ENCODE measurements at places on chromosomes 1 and 21.

GRCh38 chr1:210003501-210003900 is 65.5 kb downstream of the SYT14 start:
- DNase-seq = no peak

DNA sequence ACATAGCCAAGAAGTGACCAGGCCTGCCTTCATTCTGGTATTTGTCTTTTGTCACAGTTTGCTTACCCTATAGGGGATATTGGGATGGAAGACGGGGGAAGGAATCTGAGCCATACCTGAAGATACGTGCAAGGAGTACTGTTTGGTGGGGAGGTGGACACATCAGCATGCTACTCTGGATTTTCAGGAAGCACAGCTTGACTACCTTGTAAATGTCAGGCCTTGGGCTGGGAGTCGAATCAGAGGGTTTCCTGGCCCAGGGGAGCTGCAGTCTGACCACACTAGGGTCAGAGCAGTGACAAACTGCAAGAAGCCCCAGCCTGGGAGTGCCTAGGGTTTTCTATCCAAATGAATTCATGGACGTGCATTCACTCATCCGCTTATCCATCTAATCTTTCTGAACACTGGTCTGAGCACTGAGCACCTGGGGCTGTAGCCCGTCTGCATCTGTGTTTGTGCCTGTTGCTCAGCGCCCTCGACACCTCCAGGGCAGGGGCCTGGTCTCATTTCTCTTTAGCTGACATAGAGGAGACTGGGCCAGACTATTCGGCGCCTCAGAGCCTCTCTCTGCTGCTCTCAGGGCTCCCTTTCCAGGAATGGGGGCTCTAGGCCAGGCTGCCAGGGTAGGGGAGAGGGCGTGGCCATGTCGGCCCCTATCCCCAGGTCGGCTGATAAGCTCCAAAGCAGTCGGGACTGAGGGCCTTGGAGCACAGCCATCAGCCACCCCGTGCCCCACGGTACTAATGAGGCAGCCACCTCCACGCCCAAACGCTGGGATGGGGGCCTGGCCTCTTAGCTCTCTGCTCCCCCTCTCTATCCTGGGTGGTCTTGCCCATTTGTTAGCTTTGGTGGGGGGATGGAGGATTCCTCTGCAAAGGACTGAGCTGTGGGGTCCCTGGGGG is 47.0 kb upstream of the SLC2A1 start:
- DNase-seq = no peak

DNA sequence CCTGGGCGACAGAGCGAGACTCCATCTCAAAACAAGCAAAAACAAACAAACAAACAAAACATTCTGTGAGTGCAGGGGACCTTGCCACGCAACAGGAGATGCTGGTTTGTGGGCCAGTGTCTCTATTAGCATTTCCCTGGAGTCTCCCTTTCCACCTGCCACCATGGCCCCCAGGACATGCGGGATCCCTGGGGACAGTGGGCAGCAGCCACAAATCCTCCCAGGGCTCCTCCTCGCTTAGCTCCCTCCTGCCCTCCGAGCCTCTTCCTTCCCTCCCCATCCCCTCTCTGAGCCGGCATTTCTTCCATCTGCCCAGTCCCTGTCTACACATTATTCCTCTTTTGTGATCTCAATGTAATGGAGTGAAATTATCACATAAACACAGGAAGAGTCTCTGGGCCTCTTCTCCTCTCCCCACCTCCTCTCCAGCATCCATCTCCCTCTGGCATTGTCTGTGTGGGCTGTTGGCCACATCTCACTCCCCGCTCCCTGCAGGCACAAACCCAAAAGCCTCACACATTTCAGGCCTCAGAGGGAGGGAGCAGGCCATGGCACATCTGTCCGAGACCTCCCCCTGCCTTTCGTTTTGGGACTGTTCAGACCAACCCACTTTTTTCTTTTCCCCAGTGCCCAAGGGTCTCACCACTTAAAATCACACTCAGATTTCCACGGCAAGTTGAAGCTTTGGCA is 144.3 kb downstream of the MIS18A start:
- DNase-seq = no peak

GRCh38 chr1:233085566-233085965 is 135.2 kb downstream of the NTPCR start:
- DNase-seq = no peak

GRCh38 chr1:93565496-93566206 is 116.0 kb downstream of the BCAR3 start:
- DNase-seq = peak; percentile 46

DNA sequence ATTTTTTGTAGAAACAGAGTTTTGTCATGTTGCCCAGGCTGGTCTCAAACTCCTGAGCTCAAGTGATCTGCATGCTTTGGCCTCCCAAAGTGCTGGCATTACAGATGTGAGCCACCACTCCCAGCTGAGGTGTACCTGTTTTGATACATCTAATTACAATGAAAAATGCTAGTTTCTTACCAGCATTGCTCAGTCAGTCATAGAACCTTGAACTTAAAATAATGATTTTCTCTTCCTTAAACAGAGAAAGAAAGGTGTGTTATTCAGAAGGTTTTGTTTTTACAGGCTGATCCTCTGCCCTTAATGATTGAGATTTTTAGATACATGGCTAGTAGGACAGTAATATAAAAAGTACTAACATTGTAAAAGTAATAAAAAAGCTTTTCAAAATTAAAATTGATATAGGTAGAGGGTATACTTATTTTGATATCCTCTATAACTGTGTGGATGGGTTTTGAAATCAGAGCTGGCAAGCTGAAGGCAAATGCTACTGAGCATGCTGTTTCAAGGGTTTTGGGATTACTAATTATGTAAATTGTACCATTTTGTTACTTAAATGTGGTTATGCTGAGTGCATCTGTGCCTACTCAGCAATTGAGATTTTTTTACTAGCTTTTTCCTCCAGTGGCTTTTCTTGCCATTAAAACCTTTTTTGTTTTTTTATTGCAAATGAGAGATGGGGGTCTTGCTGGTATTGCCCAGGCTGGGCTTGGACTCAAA is 16.1 kb downstream of the PRRC2C start:
- DNase-seq = no peak

- peak; percentile 89 for DNase-seq
Measured at GRCh38 chr1:221723018-221723847, 18.7 kb downstream of the DUSP10 start.

DNA sequence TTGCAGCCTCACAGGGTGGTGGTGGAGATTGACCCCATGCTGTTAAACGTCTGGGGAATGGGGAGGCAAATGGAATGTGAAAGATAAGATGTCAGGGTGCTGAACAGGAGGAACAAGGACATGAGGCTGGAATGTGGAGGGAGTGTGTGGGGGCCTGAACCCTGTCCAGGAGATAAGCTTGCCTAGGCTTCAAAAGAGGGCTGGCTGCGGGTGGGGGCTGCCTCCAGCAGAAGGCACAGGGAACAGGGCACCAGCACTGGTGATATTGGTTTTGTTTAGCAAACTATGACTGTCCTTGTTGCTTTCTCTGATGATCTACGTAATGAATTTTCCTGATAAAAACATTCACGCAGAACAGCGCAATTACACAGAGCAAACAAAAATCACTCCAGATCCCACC is 52.4 kb upstream of the LRP8 start:
- no peak for DNase-seq

- DNase-seq = no peak
Measured at GRCh38 chr1:165612062-165612461, 19.0 kb upstream of the MGST3 start.

- no peak for DNase-seq
Measured at GRCh38 chr1:22410928-22411495, 40.6 kb upstream of the ZBTB40 start.

- DNase-seq = no peak
Measured at GRCh38 chr21:38777015-38777414, 28.7 kb upstream of the ETS2 start.

DNA sequence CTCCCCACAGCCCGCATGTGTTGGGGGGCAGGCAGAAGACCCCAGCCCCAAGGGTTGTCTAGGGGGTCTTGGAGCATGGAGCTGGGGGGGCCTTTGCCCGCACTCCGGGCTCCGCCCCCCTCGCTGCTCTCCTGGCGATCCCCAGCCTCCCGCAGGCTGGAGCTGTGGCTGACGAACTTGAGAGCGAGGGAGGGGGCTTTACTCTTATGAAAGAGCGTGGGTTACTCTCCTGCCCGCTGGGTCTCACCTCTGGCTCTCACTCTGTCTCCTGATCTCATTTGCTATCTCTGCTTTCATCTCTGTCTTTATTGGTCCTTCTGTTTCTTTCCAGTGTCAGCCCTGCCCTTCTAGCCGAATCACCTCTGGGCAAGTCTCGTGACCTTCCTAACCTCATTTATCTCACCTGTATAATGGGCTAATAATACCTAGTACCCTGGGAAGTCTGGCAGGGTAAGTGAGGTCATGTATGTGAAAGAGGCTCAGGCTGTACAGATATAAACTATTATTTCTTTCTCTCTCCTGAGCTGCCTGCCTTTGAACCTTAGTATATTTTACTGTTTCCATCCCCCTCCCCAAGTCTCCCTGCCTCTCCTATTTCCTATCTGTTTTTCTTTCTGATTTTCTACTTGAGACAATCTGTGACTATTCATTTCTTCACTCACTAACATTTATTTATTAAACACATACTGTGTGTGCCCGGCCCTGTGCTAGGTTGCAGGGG is 731 bp downstream of the EFNA4 start:
- DNase-seq = no peak

DNA sequence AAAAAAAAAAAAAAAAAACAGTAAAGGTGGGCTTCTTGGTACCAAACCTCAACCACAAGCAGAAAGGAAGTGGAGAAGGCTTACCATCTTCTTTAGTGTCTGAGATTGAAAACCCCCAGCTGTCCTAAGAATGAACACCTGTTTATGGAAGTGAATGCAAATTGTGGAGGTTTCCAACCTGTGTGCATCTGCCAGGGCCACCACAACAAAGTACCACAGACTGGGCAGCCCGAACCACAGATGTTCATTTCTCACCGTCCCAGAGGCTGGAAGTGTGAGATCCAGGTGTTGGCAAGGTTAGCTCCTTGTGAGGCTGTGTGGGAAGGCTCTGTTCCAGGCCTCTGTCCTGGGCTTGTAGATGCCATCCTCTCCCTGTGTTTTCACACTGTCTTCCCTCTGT is 348.7 kb downstream of the SETD4 start:
- DNase-seq = no peak

GRCh38 chr1:46689356-46689755 is 17.7 kb downstream of the TEX38 start:
- DNase-seq = no peak

- DNase-seq = no peak
Measured at GRCh38 chr1:20936216-20936615, 149.1 kb upstream of the HP1BP3 start.

DNA sequence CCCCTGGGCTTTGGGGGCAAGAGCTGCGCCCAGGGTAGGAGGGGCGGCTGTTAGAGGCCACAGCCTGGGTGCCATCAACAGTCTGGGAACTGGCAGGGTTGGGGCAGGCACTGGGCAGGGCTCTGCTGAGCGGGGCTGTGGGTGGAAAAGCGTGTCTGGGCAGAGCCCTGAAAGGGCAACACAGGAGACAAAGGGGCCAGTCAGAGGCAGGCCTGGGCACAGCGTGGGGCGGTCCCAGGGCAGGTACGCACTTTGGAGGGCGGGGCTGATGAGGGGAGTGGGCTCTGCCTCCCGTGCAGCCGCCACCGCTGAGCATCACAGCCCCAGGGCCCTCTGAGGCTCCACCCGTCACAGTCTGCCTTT is 13.9 kb downstream of the CELSR2 start:
- DNase-seq = no peak

- DNase-seq = no peak
Measured at GRCh38 chr1:223755992-223756775, 43.8 kb downstream of the CAPN2 start.

GRCh38 chr1:150529017-150529416 is 13.5 kb downstream of the FALEC start:
- no peak for DNase-seq

DNA sequence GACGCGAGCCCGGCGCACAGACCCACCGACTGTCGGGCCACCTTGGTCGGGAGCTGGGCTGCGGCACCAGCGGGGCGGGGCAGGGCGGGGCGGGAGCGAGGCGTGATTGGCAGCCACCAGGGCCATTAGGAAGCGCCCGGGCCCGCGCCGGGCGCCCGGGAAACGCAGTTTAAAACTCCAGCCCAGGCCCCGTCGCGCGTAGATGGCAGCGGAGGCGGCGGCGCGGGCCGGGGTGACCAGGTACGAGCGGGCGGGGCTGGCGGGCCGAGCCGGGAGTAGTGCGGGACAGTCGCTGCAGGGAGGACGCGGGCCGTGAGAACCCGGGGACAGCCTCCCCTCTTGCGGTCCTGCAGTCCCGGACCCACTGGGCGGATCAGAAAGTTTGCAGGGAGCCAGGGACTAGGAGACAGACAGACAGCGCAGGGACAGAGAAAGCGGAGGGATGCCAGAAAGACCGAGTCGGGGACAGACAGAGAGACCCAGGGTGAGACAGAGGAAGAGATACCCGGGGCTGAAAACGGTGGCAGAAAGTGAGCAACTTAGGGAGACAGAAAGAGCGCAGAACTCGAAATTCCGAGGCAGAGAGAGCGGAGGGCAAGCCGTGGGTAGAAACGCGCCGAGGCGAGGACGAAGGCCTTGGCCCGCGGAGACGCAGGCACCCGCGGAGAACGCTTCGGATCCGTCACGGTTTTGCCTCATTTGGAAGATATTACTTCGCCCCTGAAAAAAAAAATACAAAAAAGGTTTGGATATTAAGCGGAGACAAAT is at the start of gene DMBX1:
TSS of gene DMBX1 (plus strand) at position 199 of the 768 bp plus-strand sequence. CDS start 17,175 bp downstream, outside the sequence.
- DNase-seq = no peak

- no peak for DNase-seq
Measured at GRCh38 chr1:168613038-168613451, 36.6 kb downstream of the XCL1 start.

GRCh38 chr1:60251426-60251825 is 177.9 kb upstream of the C1orf87 start:
- DNase-seq = no peak

DNA sequence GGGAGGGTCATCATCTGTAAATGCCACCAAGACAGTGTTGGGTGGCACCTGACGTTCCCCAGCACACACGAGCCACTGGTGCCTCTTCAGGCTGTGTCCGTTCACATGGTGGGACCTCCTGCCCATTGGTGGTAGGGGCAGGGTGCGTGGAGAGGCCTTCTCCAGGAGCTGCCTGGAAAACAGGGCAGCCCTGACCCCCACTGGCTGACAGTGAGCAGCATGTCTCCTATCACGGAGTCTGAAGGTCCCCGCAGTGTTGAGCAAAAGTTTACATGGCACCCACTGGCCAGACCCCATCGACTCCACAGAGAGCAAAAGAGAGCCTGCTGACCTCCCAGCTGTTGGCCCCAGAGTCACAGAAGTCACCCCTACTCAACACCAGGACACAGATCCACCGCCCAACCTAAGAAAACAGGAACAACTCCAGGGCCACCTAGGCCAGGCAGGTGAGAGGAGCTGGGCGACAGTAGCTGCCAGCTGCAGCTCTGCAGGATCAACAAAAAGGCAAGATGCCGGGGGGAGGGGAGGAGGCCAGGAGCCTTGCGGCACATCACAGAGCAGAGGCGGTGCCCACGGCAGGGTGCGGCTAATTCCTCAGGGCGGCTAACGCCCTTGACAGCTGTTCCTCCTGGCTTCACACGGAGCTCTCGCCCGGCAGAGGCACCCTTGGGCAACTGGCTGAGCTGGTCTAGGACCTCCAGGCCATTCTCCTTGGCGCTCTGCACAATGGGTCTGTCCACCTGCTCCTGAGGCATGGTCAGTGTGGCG is 14.4 kb upstream of the IFI6 start:
- no peak for DNase-seq

- no peak for DNase-seq
Measured at GRCh38 chr1:219927298-219927955, 930 bp downstream of the SLC30A10 start.

Data from AG09309 (cell line).